Lower lobe of right lung (tissue), 2 donors: ENCODE measurements at places on chromosomes 12 and 14. TPM values are rescaled to one million over a fixed set of nuclear protein-coding genes. Genes with fewer than 3 reads are reported as not detected.

GRCh38 chr12:52014567-52015530 lies 8.1 kb downstream of the TAMALIN start:
- H3K4me3 ChIP-seq, result no peak overlapping the region
- no peaks in the 10 kb centered on the region for H3K27me3 ChIP-seq
- no peak for DNase-seq
- peaks cover 21% of the 10 kb centered on the region for H3K4me1 ChIP-seq
- peaks cover 47% of the 10 kb centered on the region for H3K36me3 ChIP-seq

GRCh38 chr12:72074065-72074464 lies 135.4 kb downstream of the TPH2 start:
- no peak overlapping the region for H3K4me3 ChIP-seq
- no peaks in the 10 kb centered on the region for H3K4me1 ChIP-seq
- H3K27me3 ChIP-seq, result no peaks in the 10 kb centered on the region
- no peaks in the 10 kb centered on the region for H3K36me3 ChIP-seq
- H3K27ac ChIP-seq, result no peak overlapping the region

The SPX gene
- 0.59 TPM for total RNA-seq

- DNase-seq, result no peak
- H3K27me3 ChIP-seq, result no peaks in the 10 kb centered on the region
- peaks cover 60% of the 10 kb centered on the region for H3K36me3 ChIP-seq
- no peaks in the 10 kb centered on the region for H3K4me1 ChIP-seq
- no peak overlapping the region for H3K4me3 ChIP-seq
Measured at GRCh38 chr12:76064904-76065303, 19.6 kb downstream of the NAP1L1 start.

- peaks cover 42% of the 10 kb centered on the region for H3K4me1 ChIP-seq
- no peak overlapping the region for H3K4me3 ChIP-seq
- H3K27me3 ChIP-seq, result no peaks in the 10 kb centered on the region
- H3K27ac ChIP-seq, result no peak overlapping the region
- DNase-seq, result no peak
Measured at GRCh38 chr12:110289711-110290078, 8.6 kb downstream of the ATP2A2 start.

The PLEKHG7 gene
- total RNA-seq, result 1.6 TPM

The SERPINA10 gene
- total RNA-seq, result not detected

The KRT75 gene
- total RNA-seq, result not detected

DNA sequence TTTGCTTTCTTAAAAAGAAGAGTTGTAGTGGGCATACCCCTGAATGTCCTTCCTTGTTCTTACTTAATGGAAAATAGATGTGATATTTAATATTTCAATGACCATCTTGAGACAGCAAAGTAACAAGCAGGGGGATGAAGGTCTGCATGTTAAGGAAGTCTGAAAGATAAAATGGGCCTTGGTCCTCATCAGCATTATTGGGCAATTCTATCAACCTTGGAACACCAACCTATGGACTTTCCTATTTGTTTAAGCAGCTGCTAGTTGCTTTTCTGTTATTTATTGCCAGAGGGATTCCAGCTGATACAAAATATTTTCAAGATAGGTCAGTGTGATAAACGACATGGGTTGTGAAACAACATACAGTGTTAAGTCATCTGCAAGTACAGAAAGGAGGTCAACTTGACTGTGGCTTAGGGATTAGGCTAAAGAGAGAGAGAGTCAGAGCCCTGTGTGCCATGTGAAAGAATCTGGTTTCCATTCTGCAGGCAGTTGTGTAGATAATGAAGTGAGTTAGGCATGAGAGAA lies 16.4 kb upstream of the A2M start:
- H3K27ac ChIP-seq, result no peak overlapping the region
- H3K27me3 ChIP-seq, result no peaks in the 10 kb centered on the region
- H3K4me1 ChIP-seq, result no peaks in the 10 kb centered on the region
- no peak for DNase-seq

GRCh38 chr12:52582486-52582885 lies 8.8 kb upstream of the KRT74 start:
- H3K36me3 ChIP-seq, result no peaks in the 10 kb centered on the region
- no peak overlapping the region for H3K4me3 ChIP-seq
- DNase-seq, result no peak
- no peaks in the 10 kb centered on the region for H3K4me1 ChIP-seq

- H3K4me3 ChIP-seq, result no peak overlapping the region
- H3K27ac ChIP-seq, result no peak overlapping the region
- no peaks in the 10 kb centered on the region for H3K4me1 ChIP-seq
Measured at GRCh38 chr12:130204541-130204953, 42.3 kb downstream of the FZD10 start.

- peaks cover 9% of the 10 kb centered on the region for H3K4me1 ChIP-seq
- H3K27me3 ChIP-seq, result no peaks in the 10 kb centered on the region
- H3K4me3 ChIP-seq, result no peak overlapping the region
- H3K27ac ChIP-seq, result no peak overlapping the region
- H3K36me3 ChIP-seq, result no peaks in the 10 kb centered on the region
Measured at GRCh38 chr14:101598159-101598558, 36.9 kb downstream of the DIO3 start.

DNA sequence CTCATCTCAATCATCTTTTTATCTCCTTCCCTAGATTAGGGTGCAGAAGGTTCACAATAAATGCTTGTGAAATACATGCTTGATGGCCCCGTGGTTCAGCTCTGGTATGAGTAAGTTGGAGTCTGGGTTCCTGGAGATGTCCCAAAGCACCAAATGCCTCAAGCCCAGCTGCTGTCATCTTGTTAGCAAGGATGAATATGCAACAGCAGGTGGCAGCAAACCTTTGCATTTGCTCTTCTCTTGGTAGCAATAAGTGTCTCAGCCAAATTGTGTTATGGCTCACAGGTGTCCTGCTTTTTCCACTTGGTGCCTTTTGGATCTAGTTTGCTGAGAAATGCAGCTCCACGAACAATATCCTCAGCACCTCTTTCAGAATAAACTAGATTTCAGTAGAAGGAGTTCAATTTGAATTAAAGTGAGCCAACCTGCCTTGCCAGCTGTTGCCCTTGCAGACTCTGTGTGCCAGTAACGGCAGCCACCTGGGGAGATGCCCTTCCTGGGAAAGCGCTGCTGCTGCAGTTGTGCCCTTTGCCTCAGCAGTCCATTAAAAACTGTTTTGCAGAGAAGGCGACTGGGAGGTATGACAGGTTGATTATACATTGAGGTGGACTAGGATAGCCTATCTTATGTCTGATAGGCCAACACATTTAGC lies 417.3 kb downstream of the SNAPC1 start:
- DNase-seq, result no peak
- no peaks in the 10 kb centered on the region for H3K36me3 ChIP-seq
- H3K27ac ChIP-seq, result no peak overlapping the region
- no peaks in the 10 kb centered on the region for H3K27me3 ChIP-seq
- no peak overlapping the region for H3K4me3 ChIP-seq

GRCh38 chr14:24370748-24371147 lies 2.8 kb downstream of the NFATC4 start:
- no peak for DNase-seq
- H3K4me3 ChIP-seq, result no peak overlapping the region
- H3K4me1 ChIP-seq, result peaks cover 21% of the 10 kb centered on the region
- H3K36me3 ChIP-seq, result peaks cover 6% of the 10 kb centered on the region

The KRT85 gene
- not detected for total RNA-seq

The GPR84 gene
- 0.65 TPM for total RNA-seq

The TPPP2 gene
- not detected for total RNA-seq

DNA sequence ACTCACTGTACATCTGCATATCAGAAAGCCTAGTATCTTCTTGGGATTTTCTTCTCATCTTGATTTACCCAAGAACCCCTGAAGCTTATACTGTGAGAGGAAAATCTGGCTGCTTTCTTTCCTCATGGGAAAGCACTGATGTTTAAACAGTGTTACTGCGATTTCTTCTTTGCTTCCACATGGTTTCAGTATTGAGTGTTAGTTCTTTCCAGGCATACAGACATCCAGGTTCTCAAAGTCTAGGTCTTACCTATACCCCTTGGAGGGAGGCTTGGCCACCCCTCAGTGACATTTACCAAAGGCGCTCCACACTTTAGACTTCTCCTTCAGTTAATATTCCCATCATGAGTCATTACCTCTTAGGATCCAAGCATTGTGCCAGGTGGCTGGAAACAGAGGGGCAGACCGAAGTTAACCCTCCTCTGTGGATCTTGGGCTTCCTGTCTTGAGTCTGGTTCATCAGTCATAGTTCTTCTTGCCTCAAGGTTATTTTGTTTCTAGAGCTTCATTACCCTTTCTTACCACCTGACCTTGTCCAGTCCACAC lies 79.1 kb downstream of the TMEM117 start:
- no peaks in the 10 kb centered on the region for H3K4me1 ChIP-seq
- H3K27me3 ChIP-seq, result no peaks in the 10 kb centered on the region
- H3K4me3 ChIP-seq, result no peak overlapping the region
- H3K36me3 ChIP-seq, result no peaks in the 10 kb centered on the region
- no peak overlapping the region for H3K27ac ChIP-seq

- no peak overlapping the region for H3K27ac ChIP-seq
- DNase-seq, result no peak
- H3K4me1 ChIP-seq, result peaks cover 41% of the 10 kb centered on the region
- H3K36me3 ChIP-seq, result no peaks in the 10 kb centered on the region
- no peak overlapping the region for H3K4me3 ChIP-seq
Measured at GRCh38 chr14:54715239-54715638, 148.3 kb downstream of the SAMD4A start.

The PPM1H gene
- 6.8 TPM for total RNA-seq

- H3K27me3 ChIP-seq, result no peaks in the 10 kb centered on the region
- H3K4me1 ChIP-seq, result no peaks in the 10 kb centered on the region
- H3K27ac ChIP-seq, result no peak overlapping the region
- no peak overlapping the region for H3K4me3 ChIP-seq
Measured at GRCh38 chr12:16670456-16671050, 64.6 kb upstream of the LMO3 start.

GRCh38 chr12:3944620-3945019 lies 71.4 kb upstream of the PARP11 start:
- no peak overlapping the region for H3K4me3 ChIP-seq
- no peaks in the 10 kb centered on the region for H3K4me1 ChIP-seq
- DNase-seq, result no peak
- H3K27ac ChIP-seq, result no peak overlapping the region
- no peaks in the 10 kb centered on the region for H3K36me3 ChIP-seq

- no peaks in the 10 kb centered on the region for H3K36me3 ChIP-seq
- peak overlapping the region; percentile 49 for H3K4me3 ChIP-seq
- H3K27me3 ChIP-seq, result peaks cover 66% of the 10 kb centered on the region
- H3K4me1 ChIP-seq, result no peaks in the 10 kb centered on the region
- H3K27ac ChIP-seq, result peak overlapping the region; percentile 75
Measured at GRCh38 chr12:114481200-114481535, 75.2 kb upstream of the TBX5 start.

GRCh38 chr14:25049093-25049567 lies 817 bp downstream of the STXBP6 start:
- DNase-seq, result no peak
- H3K4me1 ChIP-seq, result peaks cover 32% of the 10 kb centered on the region
- H3K27ac ChIP-seq, result peak overlapping the region; percentile 77
- peaks cover 41% of the 10 kb centered on the region for H3K27me3 ChIP-seq

DNA sequence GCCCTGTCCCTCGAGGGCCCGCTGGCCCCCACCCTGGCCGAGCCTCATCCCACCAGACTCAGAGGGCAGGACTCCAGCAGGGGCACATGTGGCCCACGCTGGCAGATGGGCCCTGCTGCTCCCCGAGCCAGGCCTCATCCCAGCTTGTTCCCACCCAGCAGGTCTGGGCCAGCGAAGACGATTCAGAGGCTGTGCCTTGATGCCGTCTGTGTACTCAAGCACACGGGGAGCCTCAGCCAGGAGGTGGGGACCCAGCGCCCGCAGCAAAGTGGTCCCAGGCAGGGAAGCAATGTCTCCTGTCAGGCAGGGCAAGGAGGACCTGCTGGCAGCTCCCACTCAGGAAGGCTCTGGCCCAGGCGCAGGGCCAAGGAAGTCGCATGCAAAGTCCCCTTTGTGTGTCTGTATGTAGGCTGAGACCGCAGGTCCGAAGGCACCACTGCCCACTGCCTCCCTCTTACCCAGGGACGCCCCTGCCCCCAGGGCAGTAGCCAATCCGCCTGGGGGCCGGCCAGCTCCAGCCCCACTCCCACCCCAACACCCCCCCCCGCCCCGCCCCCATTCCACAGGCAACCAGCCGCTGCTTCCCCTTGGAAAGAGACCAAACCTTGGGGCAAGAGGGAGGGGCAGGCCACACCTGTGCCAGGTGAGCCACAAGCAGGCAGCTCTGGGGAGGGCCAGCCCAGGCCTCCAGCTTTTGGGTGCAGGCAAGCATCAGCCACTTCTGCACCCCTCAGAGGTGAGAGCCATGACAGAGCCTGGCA lies 9.4 kb downstream of the DEGS2 start:
- DNase-seq, result no peak

DNA sequence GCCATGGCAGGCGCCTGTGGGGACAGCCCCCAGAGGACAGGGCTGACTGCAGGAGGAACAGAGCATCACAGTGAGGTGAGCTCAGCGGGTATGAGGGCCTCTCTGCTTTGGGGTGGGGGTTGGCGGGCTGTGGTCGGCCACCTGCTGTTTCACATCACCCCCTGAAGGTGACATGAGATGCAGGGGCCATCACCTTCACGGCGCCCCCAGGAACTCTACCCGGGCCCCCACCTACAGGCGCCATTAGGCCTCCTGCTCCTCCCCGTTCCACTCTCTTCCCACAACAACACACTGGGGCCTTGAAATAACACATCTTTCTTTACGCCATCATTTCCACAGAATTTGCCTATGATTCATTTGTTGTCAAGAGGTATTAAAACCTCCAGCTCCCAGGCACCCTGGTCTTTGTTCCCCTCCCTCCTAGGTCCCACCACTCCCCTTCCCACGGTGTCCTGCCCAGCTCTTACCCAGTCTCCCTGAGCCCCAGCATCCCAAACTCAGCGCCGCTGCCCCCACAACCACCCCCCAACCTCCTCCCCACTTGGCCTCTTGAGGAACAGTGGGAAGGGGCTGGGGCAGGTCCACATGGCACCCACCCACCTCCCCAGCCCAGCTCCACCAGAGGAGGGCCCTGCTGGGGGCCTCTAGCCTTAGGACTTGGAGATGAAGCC lies 12.7 kb upstream of the HDAC7 start:
- no peaks in the 10 kb centered on the region for H3K27me3 ChIP-seq
- no peaks in the 10 kb centered on the region for H3K36me3 ChIP-seq
- H3K4me1 ChIP-seq, result peaks cover 58% of the 10 kb centered on the region
- no peak overlapping the region for H3K27ac ChIP-seq
- H3K4me3 ChIP-seq, result no peak overlapping the region
- no peak for DNase-seq

DNA sequence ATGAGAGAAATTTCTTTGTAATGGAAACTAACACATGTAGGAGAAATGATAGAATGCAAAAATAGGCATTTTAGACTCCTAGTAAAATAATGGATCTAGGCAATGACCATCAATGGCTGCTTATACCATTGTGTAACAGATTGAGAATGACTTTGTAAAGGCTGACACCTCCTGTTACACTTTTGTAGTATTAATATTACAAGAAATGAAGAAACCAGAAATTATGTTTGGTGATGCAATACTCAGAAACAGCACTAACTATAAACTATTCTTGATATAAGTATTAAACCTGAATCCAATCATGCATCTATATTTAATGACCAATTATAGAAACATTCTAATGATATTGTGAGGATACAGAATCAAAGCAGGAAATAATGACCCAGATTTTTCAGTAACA lies 108.5 kb upstream of the CNTN1 start:
- no peaks in the 10 kb centered on the region for H3K4me1 ChIP-seq
- H3K27me3 ChIP-seq, result no peaks in the 10 kb centered on the region
- no peaks in the 10 kb centered on the region for H3K36me3 ChIP-seq
- H3K4me3 ChIP-seq, result no peak overlapping the region

- peak; percentile 59 for DNase-seq
- no peaks in the 10 kb centered on the region for H3K27me3 ChIP-seq
- H3K4me3 ChIP-seq, result no peak overlapping the region
Measured at GRCh38 chr12:15527201-15528080, 205.1 kb downstream of the PTPRO start.

The TNFAIP2 gene
- 254 TPM for total RNA-seq

GRCh38 chr12:93378998-93379325 lies 1.2 kb downstream of the NUDT4 start:
- no peaks in the 10 kb centered on the region for H3K36me3 ChIP-seq
- H3K4me3 ChIP-seq, result peak overlapping the region; percentile 77
- no peaks in the 10 kb centered on the region for H3K27me3 ChIP-seq
- no peak for DNase-seq
- peak overlapping the region; percentile 89 for H3K27ac ChIP-seq
